ENCODE measurements at places on chromosomes 6 and 20.

DNA sequence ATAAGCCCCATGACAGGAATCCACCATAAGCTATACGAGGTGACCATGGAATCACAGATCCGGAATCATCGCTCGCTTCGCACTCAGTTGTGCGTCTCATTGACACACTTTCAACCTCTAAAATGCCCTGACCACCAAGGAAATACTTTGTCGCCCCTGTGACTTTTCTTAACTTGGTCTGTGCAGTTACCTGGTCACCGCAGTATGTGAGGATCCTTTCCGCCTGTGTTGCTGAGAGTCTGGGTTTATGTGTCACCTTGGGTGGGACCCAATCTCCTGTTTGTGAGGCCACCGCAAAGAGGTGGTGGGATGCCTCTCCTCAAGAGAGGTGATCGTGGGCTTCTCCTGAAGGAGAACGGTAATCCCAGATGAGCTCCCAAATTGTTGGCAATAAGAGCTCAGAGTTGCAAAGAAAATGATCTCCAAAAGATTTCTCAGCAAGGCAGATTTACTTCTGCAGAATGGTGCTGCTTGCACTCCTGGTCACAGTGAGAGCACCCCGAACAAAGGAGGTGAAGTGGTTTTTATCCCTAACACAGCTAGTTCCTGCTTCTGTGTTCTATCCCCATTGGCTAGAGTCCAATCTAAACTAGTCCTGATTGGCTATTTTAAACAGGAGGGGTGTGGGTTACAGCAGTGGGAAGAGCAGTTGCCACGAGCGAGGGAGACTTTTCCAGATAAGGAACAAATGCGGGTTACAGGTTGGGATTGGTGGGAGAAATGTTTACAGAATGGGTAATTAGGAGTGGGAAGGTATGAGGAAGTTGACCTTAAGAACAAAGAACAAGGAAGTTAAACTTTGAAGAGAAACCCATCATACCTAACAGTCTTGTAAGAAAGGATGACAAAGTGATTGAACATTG lies 9.1 kb upstream of the ZNFX1 start:
- DNase-seq, result peak; percentile 71

DNA sequence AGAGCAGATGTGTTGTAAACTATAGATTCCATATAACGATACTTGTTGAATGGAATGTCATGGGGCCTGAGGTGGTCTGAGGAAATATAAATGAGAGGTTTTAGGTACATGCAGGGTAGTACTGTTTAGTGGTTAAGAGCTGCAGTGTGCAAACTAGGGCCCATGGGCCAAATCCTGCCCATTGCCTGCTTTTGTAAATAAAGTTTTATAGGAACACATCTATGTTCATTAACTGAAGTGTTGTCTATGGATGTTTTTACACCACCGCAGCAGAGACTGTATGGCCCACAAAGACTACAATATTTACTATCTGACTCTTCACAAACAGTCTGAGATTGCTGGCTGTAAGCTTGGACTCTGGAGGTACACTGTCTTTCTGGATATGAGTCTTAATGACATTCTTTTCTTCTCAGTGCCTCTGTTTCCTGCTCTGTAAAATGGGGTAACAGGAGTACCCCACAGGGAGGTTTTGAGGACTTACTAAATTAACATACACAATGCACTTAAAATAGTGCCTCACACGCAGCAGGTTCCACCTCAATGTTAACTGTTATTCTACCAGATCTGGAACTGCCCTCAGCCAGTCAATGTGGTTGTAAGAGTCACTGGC lies 12.5 kb downstream of the GCM1 start:
- DNase-seq, result no peak

GRCh38 chr20:9114709-9115108 lies 45.8 kb downstream of the PLCB4 start:
- no peak for DNase-seq

DNA sequence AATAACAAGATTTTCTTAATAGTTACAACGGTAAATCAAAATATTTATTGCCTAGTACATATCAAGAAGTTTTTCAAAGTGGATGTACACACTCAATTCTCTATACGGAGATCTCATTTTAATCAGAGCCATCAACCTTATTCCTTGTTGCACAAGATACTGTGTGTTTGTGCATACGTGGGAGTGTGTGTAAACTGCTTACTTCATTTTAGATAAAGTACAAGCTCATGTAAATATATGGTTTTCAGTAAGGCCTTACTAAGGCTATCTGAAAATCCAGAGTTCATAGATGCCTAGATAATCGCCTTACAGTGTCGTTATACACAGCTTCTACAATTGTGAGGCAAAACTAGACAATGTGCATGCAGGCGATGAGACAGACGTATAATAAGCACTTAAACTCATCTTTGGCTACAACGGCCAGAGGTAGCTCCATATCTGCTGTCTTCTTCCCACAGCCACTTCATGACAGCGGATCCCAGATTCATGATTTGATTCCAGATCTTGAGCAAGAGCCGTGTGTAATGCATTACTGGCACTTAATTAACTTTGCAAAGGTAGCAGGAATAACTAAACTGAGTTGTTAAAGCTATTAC lies 2.5 kb downstream of the PERP start:
- DNase-seq, result peak; percentile 12

DNA sequence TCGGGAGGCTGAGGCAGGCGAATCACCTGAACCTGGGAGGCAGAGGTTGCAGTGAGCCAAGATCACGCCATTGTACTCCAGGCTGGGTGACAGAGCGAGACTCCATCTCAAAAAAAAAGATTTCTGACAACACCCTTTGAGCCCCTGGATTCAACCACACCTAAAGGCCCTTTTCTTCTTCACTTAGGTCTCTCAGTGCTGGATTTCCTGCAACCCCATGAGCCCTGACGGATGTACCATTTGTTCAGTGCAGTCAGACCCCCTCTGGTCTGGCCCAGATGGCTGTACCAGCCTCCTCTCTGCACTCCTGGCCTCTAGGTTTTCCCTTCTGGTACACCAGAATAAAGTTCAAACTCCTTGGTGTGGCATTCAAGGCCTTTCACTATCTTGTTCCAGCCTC lies 9.1 kb upstream of the NOL4L start:
- DNase-seq, result no peak

DNA sequence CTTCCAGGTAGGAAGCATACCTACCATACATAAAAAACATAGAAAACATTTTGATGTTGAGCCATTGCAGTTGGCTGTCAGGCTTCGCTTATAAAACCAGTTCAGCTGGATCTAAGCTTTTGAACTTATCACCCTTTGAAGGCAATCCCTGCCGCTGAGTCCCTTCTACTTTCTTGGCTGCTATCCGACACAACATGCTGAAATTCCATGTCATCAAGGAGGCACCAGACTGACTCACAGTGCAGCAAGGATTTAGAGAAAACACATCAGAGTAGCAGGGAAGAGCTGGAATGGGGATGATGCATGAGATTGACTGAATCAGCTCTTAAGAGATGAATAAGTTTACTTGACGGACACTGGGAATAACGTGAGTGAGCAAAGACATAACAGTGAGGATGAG lies 135.0 kb upstream of the MAN1A1 start:
- no peak for DNase-seq

DNA sequence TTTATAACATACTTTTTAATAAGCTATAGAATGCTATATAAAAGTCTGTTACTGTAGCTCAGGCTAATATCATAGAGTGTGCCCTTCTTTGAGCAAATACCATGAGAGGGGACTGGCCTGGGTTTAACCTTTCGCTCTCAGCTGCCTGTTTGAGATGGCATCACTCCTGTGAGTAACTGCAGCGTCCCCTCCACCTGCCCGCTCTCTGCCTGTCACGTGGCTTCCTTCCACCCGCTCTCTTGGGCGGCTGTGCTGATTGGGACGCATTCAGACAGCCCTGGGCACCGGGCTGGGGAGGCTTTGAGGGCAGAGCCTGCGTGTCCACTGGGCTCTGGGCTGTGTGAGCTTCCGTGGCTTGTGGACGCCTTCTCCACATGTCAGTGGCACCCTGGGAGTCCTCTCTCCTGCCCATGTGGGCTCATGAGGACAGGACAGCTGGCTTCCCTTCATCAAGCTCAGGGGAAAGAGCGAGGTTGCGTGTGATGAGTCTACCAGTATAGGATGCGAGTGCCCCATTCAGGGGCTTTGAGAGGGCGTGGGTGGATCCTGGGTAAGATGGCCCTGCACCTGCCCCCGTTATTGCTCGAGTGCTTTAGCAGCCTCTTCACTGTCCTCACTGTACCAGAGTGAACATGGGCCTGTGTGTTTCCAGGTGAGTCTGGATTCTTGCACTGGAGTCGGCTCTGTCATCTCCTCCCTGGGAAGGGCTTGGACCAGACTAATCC lies 10.7 kb upstream of the C20orf204 start:
- DNase-seq, result no peak

DNA sequence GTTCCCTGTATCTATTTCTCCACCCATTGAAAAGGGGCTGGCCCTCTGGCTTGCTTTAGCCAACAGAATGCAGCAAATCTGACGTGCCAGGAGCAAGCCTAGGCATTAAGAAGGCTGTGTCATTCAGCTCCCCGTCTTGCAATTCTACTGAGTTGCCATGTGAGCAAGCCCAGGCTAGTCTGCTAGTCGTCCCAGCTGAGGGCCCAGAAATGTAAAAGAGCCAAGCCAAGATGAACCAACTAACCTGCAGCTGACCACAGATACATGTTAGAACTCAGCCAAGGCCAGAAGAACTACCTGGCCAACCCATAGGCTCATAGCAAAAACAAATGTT lies 30.1 kb downstream of the PREP start:
- DNase-seq, result no peak

- no peak for DNase-seq
Observed at GRCh38 chr6:25484900-25485299, 167.1 kb upstream of the SCGN start.

GRCh38 chr6:134166511-134167261 lies 114.3 kb upstream of the SLC2A12 start:
- DNase-seq, result no peak

- DNase-seq, result peak; percentile 35
Observed at GRCh38 chr6:161694995-161695394, 421.1 kb upstream of the AGPAT4 start.

DNA sequence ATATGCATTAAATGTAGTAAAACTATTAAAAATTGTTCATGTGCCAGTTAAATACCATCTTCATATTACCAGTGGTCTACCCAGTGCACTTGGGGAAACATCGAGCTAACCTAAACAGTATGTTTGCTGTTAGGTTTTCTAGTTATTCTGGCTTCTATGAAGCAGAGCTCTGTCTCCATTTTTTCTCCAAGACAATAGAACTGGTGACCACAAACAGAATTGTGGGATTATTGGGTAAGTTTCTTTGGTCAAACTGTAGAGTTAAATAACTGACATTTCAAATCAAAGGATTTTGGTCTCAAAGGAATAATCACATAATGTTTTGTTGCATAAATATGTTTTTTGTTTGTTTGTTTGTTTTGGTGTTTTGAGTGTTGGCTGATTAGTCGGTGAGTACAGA lies 40.5 kb upstream of the EDN3 start:
- DNase-seq, result peak; percentile 34

DNA sequence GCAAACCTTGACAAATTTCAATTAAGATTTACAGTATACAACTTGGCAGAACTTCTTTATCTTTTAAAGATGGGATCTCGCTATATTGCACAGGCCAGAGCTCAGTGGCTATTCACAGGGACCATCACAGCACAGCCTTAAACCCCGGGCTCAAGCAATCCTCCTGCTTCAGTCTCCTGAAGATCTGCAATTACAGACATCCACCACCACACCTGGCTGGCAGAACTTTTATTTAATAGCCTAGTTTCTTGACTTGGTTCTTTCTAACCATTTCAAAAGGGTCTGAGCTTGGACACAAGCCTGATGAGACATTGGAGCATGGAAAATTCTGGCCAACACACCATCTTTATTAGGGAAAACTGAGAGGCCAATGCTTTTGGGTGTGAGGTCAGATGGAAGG lies 151.6 kb upstream of the KCNG1 start:
- DNase-seq, result no peak

DNA sequence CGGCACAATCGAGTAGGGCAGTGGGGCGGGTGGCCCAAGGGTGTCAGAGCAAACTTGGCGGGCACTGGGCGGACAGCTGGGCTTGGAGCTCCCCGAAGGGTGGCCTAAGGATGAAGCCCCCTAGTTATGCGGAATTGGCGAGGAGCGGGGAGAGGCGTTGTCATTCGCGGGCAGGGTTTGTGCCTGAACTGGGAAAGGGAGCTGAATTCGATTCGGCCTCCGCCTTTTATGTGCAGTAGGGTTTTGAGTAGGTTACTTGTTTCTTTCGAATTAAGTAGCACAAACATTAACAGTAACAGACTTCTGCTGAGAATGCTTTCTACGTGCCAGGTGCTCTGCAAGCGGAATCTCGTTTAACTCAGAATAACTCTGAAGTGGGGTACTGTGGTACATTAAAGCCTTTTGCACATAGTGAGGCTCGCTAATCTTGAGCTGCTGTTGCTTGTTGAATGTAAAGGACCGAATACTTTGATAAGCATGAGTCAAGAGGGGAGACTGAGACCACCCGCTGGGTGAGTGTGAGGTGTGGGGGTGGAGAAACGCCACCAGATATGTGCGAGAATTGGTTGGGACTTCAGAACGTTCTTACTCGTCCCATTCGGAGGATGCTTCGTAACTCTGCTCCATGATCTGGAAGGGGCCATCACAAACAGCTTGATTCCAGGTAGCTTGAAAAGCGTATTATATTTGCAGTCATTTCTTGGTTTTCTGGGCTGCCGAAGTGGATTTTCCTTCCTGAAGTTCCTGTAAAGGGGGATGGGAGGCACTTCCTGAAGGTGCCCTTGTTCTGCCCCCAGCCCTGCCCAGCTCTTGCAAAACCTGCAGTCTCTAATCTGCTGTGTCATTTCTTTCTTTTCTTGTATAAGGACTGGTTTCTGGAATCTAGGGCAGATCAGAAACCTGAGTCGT lies 833 bp downstream of the RAB5IF start:
- peak; percentile 77 for DNase-seq

GRCh38 chr20:52985687-52986086 lies 13.5 kb downstream of the TSHZ2 start:
- DNase-seq, result no peak

DNA sequence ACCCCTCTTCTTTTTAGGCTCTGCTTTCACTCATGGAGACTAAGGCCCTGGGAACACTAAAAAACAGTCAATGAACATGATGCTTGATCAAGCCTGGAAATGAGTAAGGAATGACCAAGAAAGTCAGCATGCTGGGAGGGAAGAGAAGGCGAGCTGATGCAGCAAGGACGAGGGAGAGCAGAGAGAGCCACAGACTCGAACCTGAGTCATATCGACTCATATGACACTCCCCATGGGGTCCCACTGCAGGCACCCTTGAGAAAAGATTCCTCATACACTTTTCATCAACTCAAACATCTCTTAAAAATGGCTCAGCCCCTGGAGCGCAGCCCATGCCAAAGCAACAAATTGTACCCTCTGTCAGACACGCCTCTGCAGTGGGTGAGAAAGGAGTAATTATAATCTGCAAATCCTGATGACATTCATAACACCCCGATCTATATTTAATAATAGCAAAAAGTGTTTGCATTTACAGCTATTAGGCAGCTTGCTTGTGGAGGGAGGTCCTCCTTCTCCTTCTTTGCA lies 127.2 kb downstream of the F13A1 start:
- DNase-seq, result no peak

GRCh38 chr6:139722530-139722929 lies 348.1 kb upstream of the CITED2 start:
- DNase-seq, result no peak

- DNase-seq, result no peak
Observed at GRCh38 chr6:105935416-105935815, 150.7 kb upstream of the PRDM1 start.
